ENCODE measurements at places on chromosomes 5 and 9. TPM values are rescaled to one million over a fixed set of nuclear protein-coding genes. Genes with fewer than 3 reads are reported as not detected.

- no peak overlapping the region for H3K27ac ChIP-seq
- H3K4me3 ChIP-seq: no peak overlapping the region
- H3K36me3 ChIP-seq: no peaks in the 10 kb centered on the region
- H3K27me3 ChIP-seq: peaks cover 5% of the 10 kb centered on the region
These were observed 759.5 kb downstream of the TAF11L14 start for GRCh38 chr5:18393565-18394442.

DNA sequence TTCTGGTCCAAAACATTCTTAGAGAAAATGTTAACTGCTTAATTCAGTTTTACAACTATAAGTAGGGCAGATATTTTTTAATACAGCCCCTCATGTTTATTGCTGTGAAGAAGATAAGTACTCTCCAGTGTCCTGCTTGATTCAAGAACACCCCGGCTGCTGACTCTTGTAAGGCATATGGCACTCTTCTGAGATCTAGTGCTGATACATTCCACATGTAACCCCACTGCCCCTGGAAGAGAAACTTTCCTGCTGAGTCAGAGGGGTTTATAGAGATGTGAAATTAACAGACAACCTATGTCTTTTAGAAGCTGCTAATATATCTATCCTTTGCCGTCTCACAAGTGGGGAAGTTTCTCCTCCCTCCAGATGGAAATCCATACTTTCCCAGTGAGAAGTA, 1.0 kb upstream of the MINAR2 start:
- H3K36me3 ChIP-seq: no peaks in the 10 kb centered on the region
- DNase-seq: no peak
- H3K27me3 ChIP-seq: no peaks in the 10 kb centered on the region
- no peaks in the 10 kb centered on the region for H3K4me1 ChIP-seq
- no peak overlapping the region for H3K4me3 ChIP-seq

- H3K4me1 ChIP-seq: no peaks in the 10 kb centered on the region
- H3K4me3 ChIP-seq: no peak overlapping the region
- no peak for DNase-seq
- no peaks in the 10 kb centered on the region for H3K27me3 ChIP-seq
- H3K36me3 ChIP-seq: no peaks in the 10 kb centered on the region
These were observed 784.6 kb upstream of the NUDT12 start for GRCh38 chr5:104347119-104347708.

DNA sequence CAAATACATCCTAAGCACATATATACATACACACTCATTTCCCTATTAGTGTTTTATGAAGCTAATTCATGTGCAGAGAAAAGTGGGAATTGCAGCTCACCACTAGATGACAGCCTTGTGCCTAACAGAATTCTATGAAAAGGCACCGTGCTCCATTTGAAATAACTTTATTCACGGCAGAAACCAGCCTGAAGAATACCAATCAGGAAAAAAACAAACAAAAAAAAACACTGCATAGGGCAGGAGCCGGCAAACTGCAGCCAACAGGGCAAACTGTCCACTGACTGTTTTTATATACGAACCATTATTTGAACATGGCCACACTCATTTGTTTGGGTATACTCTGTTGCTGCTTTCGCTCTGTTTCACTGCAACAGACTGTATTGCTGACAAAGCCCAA, 33.6 kb downstream of the ERMP1 start:
- no peak overlapping the region for H3K27ac ChIP-seq
- H3K36me3 ChIP-seq: no peaks in the 10 kb centered on the region

GRCh38 chr9:131534721-131535237, 3.7 kb upstream of the UCK1 start:
- no peaks in the 10 kb centered on the region for H3K27me3 ChIP-seq
- DNase-seq: no peak
- peaks cover 25% of the 10 kb centered on the region for H3K4me1 ChIP-seq
- no peak overlapping the region for H3K27ac ChIP-seq

DNA sequence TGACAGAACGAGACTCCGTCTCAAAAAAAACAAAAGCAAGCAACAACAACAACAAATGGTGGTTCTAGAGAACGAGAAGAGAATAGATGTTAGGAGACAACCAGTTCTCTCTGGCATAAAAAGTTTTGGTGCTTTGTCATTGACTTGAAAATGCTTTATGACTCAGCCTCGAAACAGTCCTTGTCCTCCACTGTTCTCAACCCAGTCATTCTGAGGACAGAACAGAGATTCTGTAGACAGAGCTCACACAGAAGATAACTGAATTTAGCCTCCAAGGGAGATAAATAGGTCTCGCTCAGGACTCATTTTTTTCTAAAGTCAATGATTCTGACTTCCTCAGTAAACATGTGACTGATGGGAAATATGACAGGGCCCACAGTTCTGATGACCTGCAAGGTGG, 76.0 kb upstream of the FSTL4 start:
- no peak for DNase-seq
- H3K27me3 ChIP-seq: no peaks in the 10 kb centered on the region
- no peak overlapping the region for H3K27ac ChIP-seq
- no peaks in the 10 kb centered on the region for H3K36me3 ChIP-seq
- no peaks in the 10 kb centered on the region for H3K4me1 ChIP-seq

GRCh38 chr5:75536147-75536546, 24.5 kb downstream of the POLK start:
- H3K4me3 ChIP-seq: no peak overlapping the region
- no peak for DNase-seq
- H3K4me1 ChIP-seq: peaks cover 2% of the 10 kb centered on the region
- H3K27ac ChIP-seq: no peak overlapping the region

- DNase-seq: no peak
- H3K27me3 ChIP-seq: no peaks in the 10 kb centered on the region
- H3K4me1 ChIP-seq: no peaks in the 10 kb centered on the region
- no peak overlapping the region for H3K4me3 ChIP-seq
- H3K36me3 ChIP-seq: peaks cover 5% of the 10 kb centered on the region
- peak overlapping the region; percentile 12 for H3K27ac ChIP-seq
These were observed 23.4 kb downstream of the LCP2 start for GRCh38 chr5:170273968-170274710.

GRCh38 chr9:83920469-83920926, 734 bp downstream of the KIF27 start:
- peak overlapping the region; percentile 94 for H3K27ac ChIP-seq
- H3K4me3 ChIP-seq: peak overlapping the region; percentile 75
- H3K36me3 ChIP-seq: no peaks in the 10 kb centered on the region
- peaks cover 2% of the 10 kb centered on the region for H3K4me1 ChIP-seq

DNA sequence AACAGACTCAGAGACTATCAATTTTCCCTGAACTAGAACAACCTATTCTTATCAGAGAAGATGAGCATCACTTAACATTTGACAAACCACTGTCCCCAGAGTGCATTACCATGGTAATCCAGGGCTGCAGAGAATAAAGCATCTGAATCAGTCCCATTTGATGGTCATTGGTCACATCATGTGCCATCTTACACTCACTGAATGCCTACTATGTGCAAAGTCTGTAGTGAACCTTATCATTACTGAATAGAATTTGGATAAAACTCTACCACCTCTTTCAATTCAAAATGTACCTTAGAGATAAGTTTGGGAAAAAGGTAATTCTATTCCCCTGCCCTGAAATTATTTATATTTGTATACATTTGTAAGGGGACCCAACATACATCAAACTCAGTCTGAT, 156.4 kb upstream of the TRPC7 start:
- H3K4me1 ChIP-seq: no peaks in the 10 kb centered on the region
- H3K27ac ChIP-seq: no peak overlapping the region
- no peak for DNase-seq
- H3K36me3 ChIP-seq: no peaks in the 10 kb centered on the region

DNA sequence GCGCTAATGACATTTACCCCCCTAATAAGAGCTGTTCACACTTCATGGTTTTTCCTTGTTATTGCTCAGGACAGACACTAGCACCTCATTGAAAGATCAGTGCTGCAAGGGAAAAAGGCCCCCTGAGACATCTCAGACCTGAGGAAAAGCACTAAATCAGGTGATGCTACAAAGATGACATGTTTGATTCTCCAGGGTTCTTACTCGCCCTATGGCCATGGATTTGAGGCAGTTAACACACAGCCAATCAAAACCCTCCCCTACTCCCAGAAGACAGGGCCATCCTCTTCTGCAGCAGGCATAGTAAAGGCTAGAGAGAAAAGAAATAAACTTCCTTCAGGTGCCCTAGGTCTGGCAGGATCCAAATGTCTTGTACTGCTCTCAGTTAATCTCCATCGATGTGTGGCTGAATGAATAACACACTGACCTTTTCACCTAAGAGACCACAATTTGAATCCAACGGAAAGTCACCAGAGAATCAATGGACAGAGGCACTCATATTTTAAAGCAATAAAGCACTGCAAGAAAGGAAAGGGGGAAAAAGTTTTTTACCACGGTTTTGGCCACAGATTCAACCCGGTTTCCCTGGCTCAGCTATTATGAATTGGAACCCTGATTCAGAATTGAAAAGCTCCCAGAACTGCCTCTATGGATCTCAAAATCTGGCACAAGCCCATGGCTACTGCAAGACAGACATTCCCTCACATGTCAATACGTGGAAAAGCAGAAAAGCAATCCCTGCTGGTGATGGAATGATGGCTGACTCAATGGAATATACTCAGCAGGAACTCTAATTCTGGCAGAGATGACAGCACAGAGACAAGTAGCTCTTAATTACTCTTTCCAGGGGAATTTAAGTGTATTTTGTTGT, 329.5 kb downstream of the BNC2 start:
- H3K4me1 ChIP-seq: no peaks in the 10 kb centered on the region
- no peak overlapping the region for H3K4me3 ChIP-seq
- H3K27ac ChIP-seq: no peak overlapping the region

DNA sequence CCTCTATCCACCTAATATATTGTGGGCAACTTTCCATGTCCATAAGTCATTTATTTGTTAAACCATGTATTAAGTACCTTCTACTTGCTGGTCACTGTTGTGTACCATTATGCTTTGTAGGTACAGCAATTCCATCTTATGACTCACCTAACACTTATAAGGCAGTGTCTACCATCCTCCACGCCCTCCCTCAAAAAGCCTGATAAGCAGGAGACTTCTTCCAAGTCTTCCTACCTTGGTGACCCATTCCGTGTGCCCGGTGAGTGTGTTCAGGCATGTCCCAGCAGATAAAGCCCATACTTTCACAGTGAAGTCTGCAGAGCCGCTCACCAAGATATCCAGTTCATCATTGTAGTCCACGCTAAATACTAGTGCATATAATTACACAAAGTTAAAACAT, 17.4 kb downstream of the FBXW2 start:
- H3K27ac ChIP-seq: no peak overlapping the region
- no peaks in the 10 kb centered on the region for H3K27me3 ChIP-seq
- peaks cover 29% of the 10 kb centered on the region for H3K4me1 ChIP-seq
- no peak overlapping the region for H3K4me3 ChIP-seq
- H3K36me3 ChIP-seq: peaks cover 17% of the 10 kb centered on the region

DNA sequence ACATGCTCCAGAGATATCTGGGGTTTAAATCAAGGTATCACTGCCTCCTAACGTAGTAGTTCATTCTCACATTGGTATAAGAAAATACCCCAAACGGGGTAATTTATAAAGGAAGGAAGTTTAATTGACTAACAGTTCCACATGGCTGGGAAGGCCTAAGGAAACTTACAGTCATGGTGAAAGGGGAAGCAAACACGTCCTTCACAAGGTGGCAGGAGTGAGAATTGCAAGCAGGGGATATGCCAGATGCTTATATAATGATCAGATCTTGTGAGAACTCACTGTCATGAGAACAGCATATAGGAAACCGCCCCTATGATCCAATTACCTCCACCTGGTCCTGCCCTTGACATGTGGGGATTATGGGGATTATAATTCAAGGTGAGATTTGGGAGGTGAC, 1280.2 kb upstream of the C9orf72 start:
- H3K27ac ChIP-seq: no peak overlapping the region
- DNase-seq: no peak
- no peaks in the 10 kb centered on the region for H3K27me3 ChIP-seq
- no peaks in the 10 kb centered on the region for H3K36me3 ChIP-seq

DNA sequence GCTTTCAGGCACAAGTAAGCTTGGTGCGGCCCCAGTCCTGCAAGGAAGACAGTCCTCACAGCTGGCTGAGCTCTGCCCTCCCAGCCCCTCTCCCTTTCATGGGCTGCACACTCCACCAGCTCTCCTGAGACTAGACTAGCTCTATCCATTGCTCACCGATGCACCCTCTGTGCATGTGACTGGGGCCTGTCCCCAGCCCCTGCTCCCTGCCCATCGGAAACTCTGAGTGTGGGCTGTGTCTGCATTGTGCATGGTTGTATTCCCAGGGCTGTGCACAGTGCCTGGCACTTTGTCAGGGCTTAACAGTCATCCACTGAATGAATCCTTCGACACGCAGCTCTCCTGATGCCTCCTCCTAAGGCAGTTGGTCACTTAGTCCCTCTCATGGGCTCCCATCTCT, 92.2 kb downstream of the PPARGC1B start:
- H3K36me3 ChIP-seq: peaks cover 1% of the 10 kb centered on the region
- DNase-seq: no peak
- H3K27me3 ChIP-seq: no peaks in the 10 kb centered on the region
- H3K4me3 ChIP-seq: no peak overlapping the region
- H3K27ac ChIP-seq: no peak overlapping the region

GRCh38 chr5:78718824-78719223, 70.3 kb upstream of the LHFPL2 start:
- H3K27me3 ChIP-seq: peaks cover 10% of the 10 kb centered on the region
- no peak overlapping the region for H3K27ac ChIP-seq
- no peak overlapping the region for H3K4me3 ChIP-seq
- DNase-seq: no peak
- no peaks in the 10 kb centered on the region for H3K36me3 ChIP-seq

DNA sequence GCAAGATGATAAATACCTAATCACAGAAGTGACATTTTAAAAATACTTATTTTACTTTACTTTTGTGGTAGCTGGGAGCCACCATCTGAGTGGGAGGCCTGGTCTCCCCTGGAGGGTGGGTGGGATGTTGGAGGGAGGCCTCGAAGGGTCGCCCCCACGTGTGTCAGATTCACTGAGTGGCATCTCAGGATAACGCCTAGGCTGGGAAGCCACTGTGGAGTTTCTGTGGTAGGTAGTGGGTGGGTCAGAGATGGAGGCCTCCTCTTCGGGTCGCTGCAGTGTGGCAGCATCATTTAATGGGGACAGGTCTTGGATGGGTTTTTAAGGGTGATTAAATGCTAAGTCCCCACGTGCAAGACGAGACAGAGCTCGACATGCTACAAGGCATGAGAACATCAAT, 1154.8 kb upstream of the CDH18 start:
- H3K4me3 ChIP-seq: no peak overlapping the region
- H3K4me1 ChIP-seq: no peaks in the 10 kb centered on the region
- no peaks in the 10 kb centered on the region for H3K27me3 ChIP-seq
- DNase-seq: no peak
- H3K36me3 ChIP-seq: no peaks in the 10 kb centered on the region

GRCh38 chr9:114418053-114418452, 30.3 kb upstream of the AKNA start:
- no peaks in the 10 kb centered on the region for H3K4me1 ChIP-seq
- H3K36me3 ChIP-seq: no peaks in the 10 kb centered on the region
- no peak for DNase-seq
- H3K27me3 ChIP-seq: no peaks in the 10 kb centered on the region
- H3K4me3 ChIP-seq: no peak overlapping the region

STPG3 gene
- total RNA-seq: not detected

CCDC171 gene
- total RNA-seq: 0.67 TPM

MSX2 gene
- not detected for total RNA-seq

RNF208 gene
- total RNA-seq: 0.59 TPM

SPINK7 gene
- not detected for total RNA-seq

ANXA6 gene
- total RNA-seq: 215 TPM

CCNI2 gene
- total RNA-seq: 0.17 TPM

KLF4 gene
- total RNA-seq: 7.4 TPM

WNK2 gene
- total RNA-seq: 2.7 TPM

GABRA1 gene
- total RNA-seq: not detected

HACD4 gene
- total RNA-seq: 2.2 TPM

FLT4 gene
- total RNA-seq: 8.7 TPM

PCDHB15 gene
- total RNA-seq: 0.28 TPM

SH3RF2 gene
- total RNA-seq: 10.5 TPM
